ENCODE measurements at places on chromosomes 5 and 9.

- no peak for DNase-seq
Measured at GRCh38 chr9:122059955-122060324, 33.2 kb downstream of the TTLL11 start.

GRCh38 chr5:160197341-160198144, 31.8 kb upstream of the FABP6 start:
- no peak for DNase-seq

GRCh38 chr9:136265561-136266355, 20.1 kb upstream of the QSOX2 start:
- no peak for DNase-seq

DNA sequence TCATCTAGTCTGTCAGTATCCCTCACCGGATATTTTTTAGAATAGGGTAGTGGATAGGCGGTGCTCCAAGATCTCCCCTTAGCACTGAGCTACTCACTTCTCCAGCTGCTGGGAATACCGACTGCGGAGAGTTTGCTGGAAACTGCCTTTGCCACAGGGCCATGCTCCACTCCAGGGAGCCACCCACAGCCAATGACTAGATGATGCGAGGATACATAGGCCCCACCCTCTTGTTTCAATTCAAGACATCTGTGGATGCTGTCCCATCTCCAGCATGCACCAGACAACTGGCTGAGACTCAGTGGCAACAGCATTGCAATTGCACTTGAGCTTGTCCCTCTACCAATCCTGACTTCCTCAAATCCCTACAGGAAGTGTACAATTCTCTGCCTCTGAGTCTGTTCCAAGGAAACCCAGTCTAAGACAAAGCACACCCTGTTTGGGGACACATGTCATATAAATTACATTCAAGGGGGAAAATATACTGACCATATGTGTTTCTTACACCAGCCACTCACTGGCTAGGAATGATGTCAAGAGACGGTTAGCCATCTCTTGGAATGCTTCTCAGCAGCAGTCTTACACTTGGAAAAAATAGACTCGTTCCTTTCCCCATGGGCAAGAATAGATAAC, 312.6 kb upstream of the KIF2A start:
- no peak for DNase-seq

DNA sequence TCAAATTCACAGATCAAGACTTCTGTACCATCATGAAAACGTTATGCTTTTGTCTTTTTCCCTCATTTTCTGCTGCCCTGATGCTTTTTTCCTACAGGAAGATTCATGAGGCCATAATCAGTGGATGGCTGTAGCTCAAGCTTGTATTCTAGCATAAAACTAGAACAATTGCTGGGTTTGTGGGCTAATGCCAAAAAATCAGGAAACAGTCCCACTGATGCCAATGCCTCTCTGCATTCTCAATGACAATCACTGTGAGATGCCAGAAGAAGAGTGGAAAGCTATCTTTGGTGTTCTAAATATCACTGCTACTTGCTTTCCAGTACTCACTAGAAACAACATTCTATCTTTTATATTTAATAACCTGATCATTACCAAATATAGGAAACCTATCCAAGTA, 33.3 kb upstream of the FAM170A start:
- DNase-seq: no peak

GRCh38 chr5:150789943-150790611, 11.5 kb downstream of the SMIM3 start:
- peak; percentile 64 for DNase-seq

GRCh38 chr5:57777174-57777581, 294.6 kb upstream of the ACTBL2 start:
- DNase-seq: peak; percentile 20

DNA sequence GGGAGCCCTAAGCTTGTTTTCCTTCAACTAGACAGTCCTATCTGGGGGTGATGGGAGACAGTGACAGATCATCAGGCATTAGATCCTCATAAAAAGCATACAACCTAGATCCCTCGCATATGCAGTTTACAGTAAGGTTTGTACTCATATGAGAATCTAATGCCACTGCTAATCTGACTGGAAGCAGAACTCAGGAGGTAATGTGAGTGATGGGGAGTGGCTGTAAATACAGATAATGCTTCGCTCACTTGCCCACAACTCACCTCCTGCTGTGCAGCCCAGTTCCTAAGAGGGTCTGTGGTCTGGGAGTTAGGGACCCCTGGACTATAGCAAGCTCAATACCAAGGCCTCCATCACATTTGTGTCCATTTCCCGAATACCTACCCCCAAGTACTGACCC, 260.5 kb downstream of the CDK5RAP2 start:
- DNase-seq: no peak

GRCh38 chr9:7834531-7834930, 35.0 kb upstream of the DMAC1 start:
- no peak for DNase-seq

DNA sequence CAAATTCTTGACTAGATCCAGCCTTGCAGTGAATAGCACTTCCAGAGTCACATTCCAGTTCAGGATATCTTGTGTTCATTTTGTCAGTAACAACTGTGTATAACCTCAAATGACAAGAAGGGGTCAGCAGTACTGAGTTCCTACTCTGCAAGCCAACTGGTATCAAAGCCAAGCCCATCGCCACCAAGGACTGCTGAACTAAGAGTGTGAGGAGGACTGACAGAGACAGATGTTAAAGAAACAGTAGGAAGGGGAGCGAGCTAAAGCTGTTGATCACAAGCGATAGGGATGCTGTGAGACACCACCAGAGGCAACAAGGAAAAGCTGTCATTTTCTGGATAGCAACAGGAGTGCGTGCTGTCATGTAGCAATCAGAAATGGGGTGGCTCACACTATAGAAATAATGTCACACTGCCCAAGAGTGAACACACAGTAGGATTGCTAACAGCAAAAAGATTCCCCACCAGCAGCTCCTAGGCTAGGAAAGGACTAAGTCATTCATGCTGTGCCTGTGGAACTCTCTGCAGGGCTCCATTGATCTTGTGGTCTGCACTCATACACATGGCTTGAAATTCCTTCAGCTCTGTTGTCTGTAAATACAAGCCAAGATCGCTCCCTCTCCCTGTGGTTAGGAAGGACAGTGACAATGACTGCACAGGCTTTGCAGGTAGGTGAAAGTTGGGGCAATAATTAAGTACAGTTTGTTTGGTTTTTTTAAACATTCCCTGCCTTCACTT, 658.6 kb downstream of the NR2F1-AS1 start:
- DNase-seq: no peak

DNA sequence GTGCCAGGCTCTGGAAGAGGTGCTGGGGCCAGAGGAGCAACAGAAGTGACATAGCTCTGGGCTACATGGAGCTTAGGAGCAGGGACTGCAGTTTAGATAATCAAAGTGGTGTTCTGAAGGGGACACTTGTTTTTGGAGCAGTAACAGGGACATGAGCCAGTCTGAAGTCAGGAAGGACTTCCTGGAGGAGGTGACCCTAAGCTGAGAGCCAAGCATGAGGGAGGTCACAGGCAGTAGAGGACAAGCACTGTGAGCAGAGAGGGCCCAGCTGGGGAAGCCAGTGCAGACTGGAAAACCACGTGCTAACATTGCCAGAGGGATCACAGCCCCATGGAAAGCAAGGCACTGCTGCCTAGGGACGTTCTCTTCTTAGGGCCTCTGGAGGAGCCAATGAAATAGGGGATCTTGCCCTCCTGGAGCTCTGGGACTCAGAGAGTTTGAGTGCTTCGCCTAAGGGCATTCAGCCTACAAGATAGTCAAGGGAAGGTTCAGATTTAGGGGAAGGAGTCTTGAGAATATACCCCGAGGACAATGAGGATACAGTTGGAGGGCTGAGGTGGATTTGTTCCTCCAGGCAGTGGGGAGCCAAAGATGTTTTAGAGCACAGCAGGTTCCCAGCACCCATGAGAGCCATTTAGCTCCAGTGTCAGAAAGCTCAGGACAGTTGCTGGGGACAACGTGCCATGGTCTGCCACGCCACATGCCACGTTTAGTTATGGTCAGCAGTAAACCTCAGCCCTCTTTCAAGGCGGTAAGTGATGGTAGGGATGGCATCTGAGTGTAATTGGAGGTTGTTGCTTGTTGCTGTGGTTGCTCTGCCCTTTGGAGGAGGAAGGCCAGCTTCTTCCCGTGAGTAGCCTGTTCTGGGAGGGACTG, 40.5 kb upstream of the SH3PXD2B start:
- DNase-seq: no peak

GRCh38 chr9:3398232-3398648, 127.6 kb downstream of the RFX3 start:
- no peak for DNase-seq

GRCh38 chr5:93247105-93247504, 333.9 kb downstream of the NR2F1-AS1 start:
- no peak for DNase-seq

GRCh38 chr9:84969736-84970135, 300.2 kb downstream of the NTRK2 start:
- no peak for DNase-seq

- no peak for DNase-seq
Measured at GRCh38 chr5:79047199-79047598, 22.3 kb downstream of the DMGDH start.
